ENCODE measurements at places on chromosomes 7 and 10. TPM values are rescaled to one million over a fixed set of nuclear protein-coding genes. Genes with fewer than 3 reads are reported as not detected.

PRTFDC1 gene
- 9.7 TPM for polyA plus RNA-seq

CLDN3 gene
- polyA plus RNA-seq: 314 TPM

GJC3 gene
- 0.22 TPM for polyA plus RNA-seq

C10orf105 gene
- 0.27 TPM for polyA plus RNA-seq

DRGX gene
- polyA plus RNA-seq: not detected

KAZALD1 gene
- polyA plus RNA-seq: 8.1 TPM

TAS2R4 gene
- 0.22 TPM for polyA plus RNA-seq

SUGCT gene
- polyA plus RNA-seq: 3.6 TPM

SEM1 gene
- polyA plus RNA-seq: 99.5 TPM

SLC18A3 gene
- not detected for polyA plus RNA-seq

PRSS37 gene
- polyA plus RNA-seq: not detected

NOS3 gene
- 0.45 TPM for polyA plus RNA-seq

RASA4B gene
- polyA plus RNA-seq: 53.5 TPM

SORCS3 gene
- polyA plus RNA-seq: not detected

SORCS1 gene
- 1.4 TPM for polyA plus RNA-seq

BAMBI gene
- 1.1 TPM for polyA plus RNA-seq

BMS1 gene
- polyA plus RNA-seq: 15.7 TPM

OR6B1 gene
- not detected for polyA plus RNA-seq

PITX3 gene
- polyA plus RNA-seq: not detected

ANKRD2 gene
- 0.04 TPM for polyA plus RNA-seq

GJD4 gene
- polyA plus RNA-seq: 0.09 TPM

TMEM176A gene
- polyA plus RNA-seq: 227 TPM

SPDYE6 gene
- polyA plus RNA-seq: 3.3 TPM

ZNF511 gene
- 43.8 TPM for polyA plus RNA-seq

PNPLA8 gene
- polyA plus RNA-seq: 8.6 TPM

FZD8 gene
- polyA plus RNA-seq: 0.27 TPM

RSPH10B2 gene
- polyA plus RNA-seq: not detected

GNGT1 gene
- polyA plus RNA-seq: not detected

PROSER2 gene
- polyA plus RNA-seq: not detected

TMEM140 gene
- polyA plus RNA-seq: 11.7 TPM

COL17A1 gene
- polyA plus RNA-seq: 57.0 TPM

OR2F1 gene
- polyA plus RNA-seq: not detected

TNS3 gene
- 24.9 TPM for polyA plus RNA-seq

ZNF438 gene
- 4.1 TPM for polyA plus RNA-seq

CLEC5A gene
- 0.09 TPM for polyA plus RNA-seq

PIK3AP1 gene
- 5.7 TPM for polyA plus RNA-seq

VGF gene
- 0.49 TPM for polyA plus RNA-seq

HSPA12A gene
- polyA plus RNA-seq: 8.8 TPM

VSTM4 gene
- not detected for polyA plus RNA-seq

TFPI2 gene
- not detected for polyA plus RNA-seq

MYO1G gene
- polyA plus RNA-seq: 2.1 TPM

COBL gene
- 8.4 TPM for polyA plus RNA-seq

MEPCE gene
- 31.3 TPM for polyA plus RNA-seq

GPR15LG gene
- not detected for polyA plus RNA-seq

TMEM130 gene
- 4.0 TPM for polyA plus RNA-seq

GDF10 gene
- not detected for polyA plus RNA-seq

SPDYE2 gene
- 0.04 TPM for polyA plus RNA-seq

PGAM2 gene
- 2.0 TPM for polyA plus RNA-seq

TEX36 gene
- not detected for polyA plus RNA-seq

ALOX5 gene
- 7.4 TPM for polyA plus RNA-seq
